GM13977 (cell line): ENCODE measurements at places on chromosomes 1 and 21.
A peak's percentile ranks its signal among the peaks of the same experiment; 100 is the strongest.

DNA sequence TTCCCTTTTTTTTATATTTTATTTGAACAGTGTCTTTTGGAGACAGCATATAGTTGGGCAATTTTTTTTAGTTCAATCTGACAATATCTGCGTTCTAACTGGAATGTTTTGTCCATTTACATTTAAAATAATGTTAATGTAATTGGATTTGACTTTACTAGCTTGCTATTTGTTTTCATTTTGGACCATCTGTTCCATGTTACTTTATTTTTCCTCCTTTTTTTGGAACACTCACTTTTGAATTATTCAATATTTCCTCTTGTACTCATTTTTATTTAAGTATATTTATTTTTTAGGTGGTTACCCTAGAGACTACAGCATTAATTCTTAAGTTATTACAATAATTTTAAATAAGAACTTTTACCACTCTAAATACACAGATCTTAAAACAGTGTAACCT, 62.8 kb upstream of the C1orf87 start:
- no peak for DNase-seq

- no peak for DNase-seq
These were observed 8.4 kb downstream of the TRAF5 start for GRCh38 chr1:211334986-211335385.

- peak; percentile 83 for DNase-seq
These were observed 65.5 kb upstream of the LRP8 start for GRCh38 chr1:53393325-53393792.

DNA sequence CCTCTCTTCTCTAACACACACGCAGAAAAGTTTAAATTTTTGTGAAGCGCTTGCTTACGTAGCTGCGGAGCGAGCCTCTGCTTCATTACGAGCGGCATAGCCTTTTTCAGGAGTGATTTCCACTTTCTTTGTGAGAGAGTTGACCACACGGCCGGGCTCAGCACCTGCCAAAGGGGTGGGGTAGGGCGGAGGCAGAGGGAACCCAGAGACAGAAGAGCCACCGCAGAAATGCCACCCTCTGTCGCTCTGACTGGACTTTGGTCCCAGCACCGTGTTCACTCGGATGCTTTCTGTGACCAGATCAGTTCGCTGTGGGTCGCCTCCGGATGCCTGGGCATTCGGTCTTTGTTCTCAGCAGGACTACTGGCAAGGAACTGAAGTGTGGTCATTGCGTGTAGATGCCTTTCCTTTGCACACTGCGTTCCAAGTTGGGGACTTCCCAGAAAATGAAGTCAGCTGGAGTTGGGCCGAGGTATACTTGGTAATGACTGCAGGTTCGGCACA, 883 bp downstream of the CHODL start:
- no peak for DNase-seq

DNA sequence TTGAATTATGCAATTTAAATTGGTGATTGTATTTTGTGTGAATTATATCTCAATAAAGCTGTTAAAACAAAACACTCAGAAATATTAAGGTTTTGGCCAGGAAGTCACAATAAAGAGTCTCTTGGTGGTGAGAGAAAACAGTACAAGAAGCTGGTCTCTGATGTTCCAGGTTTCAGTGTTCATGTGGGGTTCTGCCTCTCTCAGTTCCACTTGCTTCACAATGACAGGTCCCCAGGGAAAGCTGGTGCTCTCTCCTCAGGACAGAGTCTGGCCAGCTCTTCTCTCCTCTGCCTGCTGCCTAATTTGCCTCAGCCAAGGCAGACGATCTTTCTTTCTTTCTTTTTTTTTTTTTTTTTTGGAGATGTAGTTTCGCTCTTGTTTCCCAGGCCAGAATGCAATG, 342.9 kb upstream of the PLXNA2 start:
- peak; percentile 6 for DNase-seq

- DNase-seq, result no peak
These were observed 52.7 kb downstream of the DIRAS3 start for GRCh38 chr1:67997746-67998145.

DNA sequence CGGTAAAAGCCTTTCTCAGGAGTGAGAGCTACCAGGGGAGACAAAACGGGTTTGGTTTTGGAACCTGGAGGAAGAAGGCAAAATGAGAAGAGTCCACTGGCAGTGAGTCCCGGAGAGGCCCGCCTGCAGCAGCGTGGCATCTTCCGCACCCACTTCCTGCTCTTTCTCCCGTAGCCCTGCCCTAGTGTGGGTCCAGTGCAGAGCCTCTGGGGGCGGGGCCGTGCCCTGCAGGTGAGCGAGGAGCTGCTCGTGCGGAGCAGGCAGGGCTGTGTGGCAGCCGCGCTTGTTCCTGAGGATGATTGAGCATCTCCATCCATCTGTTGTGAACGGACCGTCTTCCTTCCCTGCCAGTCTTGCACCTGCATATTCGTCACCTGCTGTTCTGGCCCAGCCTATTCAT, 66.5 kb downstream of the PEX14 start:
- no peak for DNase-seq

DNA sequence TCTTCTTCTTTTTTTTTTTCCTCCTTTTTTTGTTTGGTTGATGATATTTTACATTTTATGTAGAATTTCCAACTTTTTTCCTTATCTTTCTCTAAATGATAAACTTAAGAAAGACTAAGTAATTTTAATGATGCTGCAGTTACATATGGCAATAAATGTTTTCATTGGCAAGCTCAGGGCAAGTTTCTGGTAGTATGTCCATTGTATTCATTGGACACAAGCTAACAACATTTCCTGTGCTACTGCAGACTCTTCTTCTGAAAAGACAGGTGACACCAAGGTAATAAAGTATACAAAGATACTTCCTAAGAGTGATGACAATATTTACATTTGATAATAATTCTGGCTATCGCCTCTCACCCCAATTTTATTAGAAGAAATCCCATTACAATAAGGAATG, 219.2 kb upstream of the NFIA start:
- DNase-seq, result no peak

GRCh38 chr1:37282764-37283163, 191.6 kb upstream of the ZC3H12A start:
- DNase-seq, result no peak

GRCh38 chr1:98389809-98390208, 271.7 kb upstream of the SNX7 start:
- DNase-seq, result no peak

DNA sequence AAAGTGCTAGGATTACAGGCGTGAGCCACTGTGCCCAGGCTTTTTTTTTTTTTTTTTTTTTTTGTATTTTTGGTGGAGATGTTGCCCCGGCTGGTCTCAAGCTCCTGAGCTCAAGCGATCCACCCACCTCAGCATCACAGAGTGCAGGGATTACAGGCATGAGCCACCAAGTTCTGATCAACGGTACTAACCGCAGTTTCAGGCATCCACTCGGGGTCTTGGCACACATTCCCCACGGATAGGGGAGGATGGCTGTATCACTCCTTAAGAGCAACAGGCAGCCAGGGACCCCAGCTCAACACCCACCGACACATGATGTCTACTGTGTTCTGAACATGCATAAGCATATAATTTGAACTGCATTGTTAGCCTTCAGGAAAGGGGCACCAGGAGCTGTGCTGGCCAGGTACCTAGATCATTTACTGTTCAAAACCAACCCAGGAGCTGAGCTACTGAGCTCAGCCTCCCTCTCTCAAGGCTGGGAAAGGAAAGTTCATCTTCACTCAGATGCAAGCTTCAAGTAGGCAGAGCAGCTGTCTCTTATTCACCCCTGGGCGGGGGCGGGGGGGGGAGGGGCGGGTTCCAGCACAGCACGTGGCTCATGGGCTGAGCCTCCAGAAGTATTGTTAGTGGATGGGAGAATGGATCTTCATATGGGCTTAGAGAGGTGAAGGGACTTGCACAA, 24.7 kb downstream of the CAPZB start:
- no peak for DNase-seq
